Activated CD4-positive, alpha-beta memory T cell treated with anti-CD3 and anti-CD28 coated beads for 36 hours (primary cell): ENCODE measurements at places on chromosomes 11 and 22.

DNA sequence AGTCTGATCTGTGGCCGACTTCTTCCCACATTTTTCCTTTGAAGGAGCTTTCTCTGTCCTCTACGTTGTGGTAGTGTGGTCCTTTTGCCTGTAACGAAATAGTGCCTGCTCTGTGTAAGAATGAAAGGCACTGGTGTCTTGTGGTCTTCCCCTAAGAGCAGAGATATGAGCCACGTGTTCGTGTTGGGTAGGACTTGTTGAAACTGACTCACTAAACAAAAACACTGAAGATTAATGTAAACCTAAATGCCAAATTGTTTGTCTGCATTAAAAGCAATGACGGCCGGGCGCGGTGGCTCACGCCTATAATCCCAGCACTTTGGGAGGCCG, 10.1 kb upstream of the RPS3 start:
- DNase-seq, result no peak

DNA sequence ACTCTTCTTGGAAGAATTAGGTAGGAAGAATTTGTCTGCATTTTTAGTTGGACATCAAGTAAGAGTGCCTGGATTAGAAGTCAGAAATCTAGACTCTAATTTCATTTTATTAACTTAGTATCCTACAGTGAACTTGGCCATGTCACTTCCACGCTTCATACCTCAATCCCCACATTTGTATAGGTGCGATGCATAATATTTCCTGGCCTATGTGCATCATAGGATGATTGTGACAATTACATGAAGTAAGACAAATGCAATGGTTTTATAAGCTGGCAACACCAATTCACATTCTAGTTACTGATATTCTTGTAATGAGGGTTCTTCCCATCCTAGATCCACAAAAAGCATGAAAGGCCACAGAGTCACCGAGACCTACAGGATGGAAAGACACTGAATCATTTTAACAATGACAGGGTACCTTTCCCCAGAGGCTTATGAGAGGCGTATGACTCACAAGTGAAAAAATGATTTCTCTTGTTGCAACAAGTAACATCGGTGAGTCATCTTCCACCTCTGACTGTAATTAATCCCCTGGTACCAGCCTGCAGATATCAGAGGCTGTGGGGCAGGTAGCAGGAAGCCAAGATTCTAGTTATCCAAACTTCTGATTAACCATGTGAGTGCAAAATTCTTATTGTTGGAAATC, 56.0 kb upstream of the OR5AK2 start:
- no peak for DNase-seq

- no peak for DNase-seq
Observed at GRCh38 chr11:46981436-46981835, 44.9 kb downstream of the CSTPP1 start.

DNA sequence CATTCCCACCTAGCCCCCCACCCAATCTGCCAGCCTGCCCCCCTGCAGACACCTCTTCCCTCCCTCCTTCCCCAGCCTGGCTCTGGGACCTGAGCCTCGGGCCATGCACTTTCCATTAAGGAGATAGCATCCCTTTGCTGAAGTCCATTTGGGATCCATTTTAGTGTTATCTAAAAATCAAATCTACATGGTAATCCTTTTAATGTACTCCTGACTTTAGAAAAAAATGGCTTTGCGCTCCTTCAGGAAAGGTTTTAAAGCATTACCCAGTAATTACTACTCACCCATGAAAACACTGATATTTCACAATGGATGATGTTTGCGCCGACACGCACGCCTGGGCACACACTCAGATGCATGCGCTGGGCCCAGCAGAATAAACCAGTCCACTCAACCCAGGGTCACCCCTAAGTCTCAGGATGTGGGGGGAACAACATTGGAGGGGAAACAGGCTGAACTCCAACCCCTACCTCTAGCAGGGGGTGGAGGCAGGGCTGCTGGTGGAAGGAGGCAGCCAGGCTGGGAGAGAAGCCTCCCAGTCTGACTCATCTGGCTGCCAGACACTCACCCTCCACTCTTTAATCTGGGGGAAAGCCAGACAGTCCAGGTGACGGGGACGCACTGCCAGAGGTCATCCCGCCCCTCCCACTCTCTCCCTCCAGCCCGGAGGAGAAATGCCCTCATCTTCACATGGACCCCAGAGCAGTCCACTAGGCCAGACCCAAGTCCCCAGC, 29.8 kb downstream of the LMO1 start:
- DNase-seq, result no peak

- no peak for DNase-seq
Observed at GRCh38 chr11:24298146-24298545, 198.7 kb upstream of the LUZP2 start.

DNA sequence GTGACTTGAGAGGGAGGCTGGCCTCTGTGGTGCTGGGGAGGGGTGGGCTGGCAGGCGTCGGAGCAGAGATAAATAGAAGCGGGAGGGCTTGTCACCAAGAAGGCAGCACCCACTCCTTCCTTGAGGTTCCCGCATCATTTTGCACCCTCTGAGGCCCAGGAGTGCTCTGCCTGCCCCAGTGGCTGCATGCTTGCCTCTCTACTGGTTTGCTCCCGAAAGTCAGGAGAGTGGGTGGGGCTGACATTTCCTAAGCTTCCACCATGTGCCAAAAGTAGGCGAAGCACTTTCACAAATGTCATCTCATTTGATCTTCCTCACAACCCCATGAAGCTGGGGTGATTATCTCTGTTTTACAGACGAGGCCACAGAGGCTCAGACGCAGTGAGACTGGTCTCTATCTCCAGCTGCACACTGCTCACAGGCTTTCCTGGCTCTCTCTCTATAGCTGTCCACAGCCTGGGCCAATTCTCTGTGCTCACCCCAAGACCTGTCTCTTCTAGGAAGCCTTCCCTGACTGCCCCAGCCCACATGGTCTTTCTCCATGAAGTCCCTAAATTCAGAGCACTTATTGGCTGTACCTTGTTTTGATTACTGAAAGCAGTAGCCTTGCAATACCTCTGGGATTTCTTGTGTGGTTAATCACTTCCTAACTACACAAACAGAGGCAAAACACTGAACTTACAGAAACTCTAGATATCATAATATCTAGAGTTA, 2.6 kb upstream of the UCP3 start:
- DNase-seq, result peak; percentile 84

DNA sequence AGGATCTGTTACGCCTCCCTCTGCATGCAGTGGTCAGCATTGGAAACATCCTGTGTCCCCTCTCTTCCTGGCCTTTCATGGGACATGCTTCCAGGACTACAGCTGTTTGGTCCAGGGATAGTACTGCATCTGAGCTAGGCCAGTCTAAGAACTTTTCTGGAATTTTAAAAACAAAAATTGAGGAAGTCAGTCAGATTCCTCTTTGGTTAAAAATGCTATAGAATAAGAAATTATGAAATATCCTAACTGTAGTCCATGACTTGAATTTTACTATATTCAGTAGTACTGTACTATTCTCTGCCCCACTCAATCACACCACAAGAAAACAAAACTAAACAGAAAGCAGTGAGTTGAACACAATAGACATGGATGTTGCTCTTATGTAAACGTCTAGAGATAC, 201.0 kb upstream of the CADM1 start:
- DNase-seq, result no peak

DNA sequence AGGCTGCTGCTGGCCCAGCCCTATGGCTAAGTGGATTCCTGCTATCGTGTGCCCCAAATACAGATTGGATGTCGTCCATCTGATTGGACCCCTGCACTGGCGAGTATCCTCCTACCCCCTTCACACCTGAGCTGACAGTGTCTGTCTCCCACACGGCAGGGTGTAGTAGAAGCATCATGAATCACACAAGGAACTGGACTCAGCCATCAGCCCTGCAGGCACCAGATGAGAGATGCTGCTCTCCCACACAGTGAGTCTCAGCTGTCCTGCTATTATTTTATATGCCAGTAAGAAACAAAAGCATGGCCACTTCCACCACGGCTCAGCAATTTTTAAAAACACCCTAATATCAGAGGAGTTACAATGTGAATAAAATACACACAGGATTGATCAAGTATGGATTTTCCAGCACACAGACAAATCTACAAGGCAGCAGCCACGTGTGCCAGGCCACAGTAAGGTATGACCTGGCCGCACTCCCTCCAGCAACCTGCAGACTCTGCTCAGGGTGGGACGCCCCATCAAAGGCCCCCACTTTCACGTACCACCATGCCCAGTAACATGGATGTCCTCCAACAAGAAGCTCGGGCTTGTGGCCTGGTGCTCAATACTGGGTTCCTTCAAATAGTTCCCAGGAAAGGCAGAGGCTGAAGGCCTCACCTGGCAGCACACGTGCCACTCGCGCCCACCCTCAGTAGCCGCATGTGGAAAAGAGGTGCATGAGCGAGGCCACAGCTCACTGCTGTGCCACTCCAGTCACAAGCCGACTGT, 16.4 kb upstream of the SLC25A1 start:
- no peak for DNase-seq

DNA sequence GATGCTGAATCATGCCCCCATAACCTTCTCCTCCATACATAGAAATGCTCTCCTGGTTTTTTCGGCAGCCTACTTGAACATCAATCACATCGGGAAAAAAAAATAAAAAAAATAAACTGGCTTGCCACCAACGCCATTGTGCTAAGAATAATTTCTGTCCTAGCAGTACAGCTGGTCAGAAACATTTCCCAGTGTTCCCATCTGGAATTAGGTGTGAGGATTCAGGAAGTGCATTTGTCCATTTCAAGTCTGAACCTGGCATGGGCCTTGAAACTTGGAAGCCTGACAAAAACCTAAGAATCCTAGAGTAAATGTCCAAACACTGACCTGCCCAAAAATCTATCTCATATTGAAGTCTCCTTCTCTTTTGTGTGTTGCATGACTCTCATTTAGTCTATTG, 16.6 kb upstream of the NAV2 start:
- DNase-seq, result no peak

- DNase-seq, result no peak
Observed at GRCh38 chr11:83456075-83456474, 169.9 kb upstream of the CCDC90B start.

GRCh38 chr11:120122924-120123683, 14.8 kb downstream of the TRIM29 start:
- DNase-seq, result no peak

- peak; percentile 86 for DNase-seq
Observed at GRCh38 chr11:45102810-45103621, 43.4 kb upstream of the PRDM11 start.

GRCh38 chr11:46616551-46617133, 385 bp downstream of the HARBI1 start:
- no peak for DNase-seq

GRCh38 chr11:111555255-111555654, 14.7 kb downstream of the LAYN start:
- DNase-seq, result no peak
